ENCODE measurements at places on chromosomes 3 and 15.

DNA sequence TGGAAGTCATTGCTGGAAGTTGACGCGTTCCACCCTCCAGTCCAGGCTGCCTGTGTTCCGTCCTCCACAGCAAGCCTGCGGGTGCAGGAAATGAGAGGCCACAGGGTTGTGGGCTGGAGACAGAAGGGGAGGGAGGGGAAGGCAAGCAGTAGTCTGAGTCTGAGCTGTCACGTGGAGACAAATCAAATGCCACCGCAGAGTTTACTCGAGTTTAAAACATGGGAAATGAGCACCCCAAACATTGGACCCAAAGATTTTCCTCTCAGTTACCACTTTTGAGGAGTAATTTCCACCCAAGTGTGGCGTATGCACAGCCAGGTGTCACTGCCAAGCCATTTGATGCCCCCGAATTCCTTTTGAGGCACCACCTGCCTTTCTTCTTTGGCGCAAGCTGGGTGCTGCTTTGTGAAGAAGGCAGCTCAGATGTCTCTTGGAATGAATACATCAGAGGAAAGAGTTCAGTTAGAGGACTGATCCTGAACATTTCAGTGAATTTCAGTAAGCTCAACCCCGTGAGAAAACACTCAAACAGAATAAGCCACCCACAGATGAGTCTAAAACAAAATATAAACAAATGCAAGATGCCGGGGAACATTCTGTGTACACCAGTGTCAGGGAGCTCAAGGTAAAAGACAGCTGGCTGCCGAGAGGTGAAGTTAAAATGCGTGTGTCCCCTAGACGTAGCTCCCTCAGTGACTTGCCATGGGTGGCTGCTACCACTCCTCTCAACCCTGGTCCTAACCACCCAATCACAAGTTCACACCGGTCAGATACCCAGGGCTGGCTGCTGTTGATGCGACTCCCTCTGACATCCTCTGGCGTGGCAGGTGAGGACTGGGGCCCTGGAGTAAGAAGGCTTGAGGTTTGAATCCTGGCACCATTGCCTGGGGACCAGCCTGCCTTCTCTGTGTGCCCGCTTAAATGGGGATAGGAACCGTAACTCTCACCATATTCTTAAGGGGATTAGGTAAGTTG is 203.8 kb downstream of the UACA start:
- peak; percentile 64 for DNase-seq

- no peak for DNase-seq
Measured at GRCh38 chr3:57006949-57007419, 53.5 kb upstream of the SPATA12 start.

GRCh38 chr3:171718493-171719185 is 91.6 kb downstream of the PLD1 start:
- DNase-seq = no peak

DNA sequence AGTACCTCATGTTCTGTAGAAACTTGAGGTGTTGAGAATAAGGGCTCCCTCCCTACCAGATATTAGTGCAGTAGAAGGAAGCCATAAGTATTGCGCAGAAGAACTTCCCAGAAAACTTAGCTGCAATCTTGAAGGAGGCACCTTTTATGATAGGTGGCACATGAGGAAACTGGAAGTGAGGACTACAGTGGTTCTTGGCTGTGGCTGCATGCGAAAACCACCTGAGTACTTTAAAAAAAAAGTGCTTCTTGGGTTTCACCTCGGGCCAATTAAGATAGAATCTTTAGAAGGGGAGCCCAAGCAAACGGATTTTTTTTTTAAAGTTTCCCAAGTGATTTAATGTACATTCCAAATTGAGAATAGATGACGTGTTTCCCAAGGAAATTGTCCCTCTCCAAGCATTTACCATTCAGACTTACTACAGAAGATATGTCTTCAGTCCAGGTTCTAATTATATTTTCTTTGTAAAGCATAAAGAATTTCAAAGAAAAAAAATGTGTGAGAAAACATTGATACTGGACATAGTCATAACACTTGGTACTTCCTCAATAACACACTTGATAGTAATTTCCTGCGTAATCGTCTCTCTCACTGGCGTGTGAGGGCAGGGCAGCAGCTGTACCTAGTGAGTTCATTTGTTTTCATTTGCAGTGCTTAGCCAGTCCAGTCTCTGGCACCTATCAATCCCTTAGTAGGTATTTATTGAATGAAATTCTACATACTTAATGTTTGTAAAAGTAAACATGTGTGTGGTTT is 12.3 kb upstream of the NR1I2 start:
- no peak for DNase-seq

- no peak for DNase-seq
Measured at GRCh38 chr3:17592956-17593355, 149.5 kb downstream of the TBC1D5 start.

- no peak for DNase-seq
Measured at GRCh38 chr15:92151168-92151567, 242.5 kb upstream of the ST8SIA2 start.

DNA sequence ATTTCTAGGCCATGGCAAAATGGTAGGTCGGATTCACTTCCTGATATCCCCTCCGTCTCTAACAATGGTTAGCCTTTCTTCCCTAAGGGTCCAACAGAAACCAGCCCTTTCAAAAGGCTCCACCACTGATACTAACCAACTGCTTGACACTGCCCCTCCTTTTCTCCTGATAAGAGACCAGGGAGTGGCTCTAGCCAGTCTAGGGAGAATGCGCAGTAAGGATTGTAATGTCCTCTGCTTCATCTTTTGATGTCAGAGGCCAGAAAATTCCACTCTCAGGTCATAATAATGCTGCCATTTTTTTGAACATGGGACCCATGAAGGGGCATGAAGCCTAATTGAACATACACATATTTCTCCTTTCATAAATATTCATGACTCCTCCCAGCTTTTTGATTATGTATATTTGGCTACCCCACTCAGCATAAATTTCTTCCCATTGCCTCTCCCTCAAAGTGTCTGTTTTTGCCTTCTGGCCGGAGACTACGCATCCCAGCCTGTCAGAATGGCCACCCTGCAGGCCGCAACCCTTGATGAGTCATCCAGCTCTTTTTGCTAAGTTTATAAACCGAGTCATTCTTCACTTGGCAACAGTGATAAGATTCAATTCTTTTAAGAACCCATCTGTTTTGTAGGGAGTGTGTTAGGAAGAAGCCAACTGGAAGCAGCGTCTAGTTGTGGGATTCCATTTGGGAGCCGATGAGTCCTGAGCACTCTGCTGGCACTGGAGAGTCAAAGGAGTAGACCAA is 189.0 kb upstream of the MCTP2 start:
- no peak for DNase-seq

GRCh38 chr3:181555681-181556080 is 156.0 kb upstream of the SOX2 start:
- no peak for DNase-seq

- no peak for DNase-seq
Measured at GRCh38 chr15:60682615-60683014, 203.7 kb upstream of the ICE2 start.

DNA sequence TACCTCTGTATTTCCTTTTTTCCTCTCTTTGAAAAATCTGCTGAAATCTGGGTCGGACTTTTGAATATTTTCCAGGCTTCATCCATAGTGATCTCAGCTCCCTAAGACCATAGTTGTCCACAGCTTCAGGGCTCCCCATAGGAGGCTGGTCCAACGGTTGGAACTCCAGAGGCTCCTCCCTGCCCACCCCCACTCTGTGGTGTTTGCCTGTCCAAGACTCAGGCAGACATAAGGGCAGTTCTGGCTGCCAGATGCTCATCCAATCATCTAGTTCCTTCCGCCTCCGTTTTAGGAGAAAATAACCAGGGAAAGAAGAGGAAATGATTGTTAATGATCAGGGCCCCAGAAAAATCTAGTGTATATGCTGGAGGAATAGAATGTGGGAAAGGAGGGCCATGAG is 27.9 kb upstream of the PRTG start:
- DNase-seq = no peak

- DNase-seq = no peak
Measured at GRCh38 chr15:76460871-76461270, 124.3 kb downstream of the ISL2 start.

GRCh38 chr15:83012076-83012426 is 612 bp upstream of the C15orf40 start:
- no peak for DNase-seq

GRCh38 chr15:35669021-35669420 is 123.1 kb upstream of the DPH6 start:
- no peak for DNase-seq

DNA sequence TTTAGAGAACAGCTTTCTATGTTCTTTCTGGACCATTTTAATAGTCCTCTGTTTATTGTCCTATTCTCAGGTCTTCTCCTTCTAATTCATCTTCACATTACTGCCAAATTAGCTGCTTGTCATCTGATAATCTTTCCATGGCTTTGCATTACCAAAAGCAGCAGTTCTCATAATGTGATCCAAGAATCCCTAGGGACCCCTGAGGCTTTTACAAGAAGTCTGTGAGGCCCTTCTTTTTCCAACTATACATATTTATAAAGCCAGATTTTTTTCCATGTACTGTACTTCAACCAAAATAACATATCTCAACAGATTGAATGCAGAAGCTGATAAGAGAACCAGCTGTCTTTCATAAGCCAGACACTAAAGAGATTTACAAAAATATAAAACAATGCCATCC is 162.5 kb upstream of the BFSP2 start:
- DNase-seq = no peak

GRCh38 chr15:32781781-32782180 is 64.0 kb downstream of the GREM1 start:
- no peak for DNase-seq

DNA sequence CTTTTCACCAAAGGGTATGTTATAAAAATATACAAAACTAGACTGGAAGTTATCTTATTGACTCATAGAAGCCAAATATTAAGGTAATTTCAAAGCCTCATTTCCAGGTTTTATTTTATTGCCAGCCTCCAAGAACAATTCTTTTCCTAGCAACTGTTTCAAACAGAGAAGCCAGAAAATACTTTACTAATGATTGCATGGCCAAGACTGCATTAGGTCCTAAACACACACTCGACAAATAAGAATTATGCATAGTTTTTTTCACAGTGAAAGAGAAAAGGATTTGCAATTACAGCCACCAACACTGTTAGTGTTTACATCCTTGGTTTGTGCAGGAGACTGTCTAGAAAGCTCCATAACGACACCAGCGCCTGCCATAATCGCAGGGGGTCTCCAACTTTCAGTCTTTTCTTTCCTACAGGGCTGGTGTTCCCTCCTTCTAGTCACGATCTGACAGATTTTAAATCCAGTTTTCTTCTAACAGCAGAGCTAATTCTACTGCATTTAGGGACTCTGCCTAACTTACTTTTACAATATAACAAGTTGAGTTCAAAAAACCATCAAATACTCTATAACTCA is 58.1 kb downstream of the CLASP2 start:
- DNase-seq = no peak

DNA sequence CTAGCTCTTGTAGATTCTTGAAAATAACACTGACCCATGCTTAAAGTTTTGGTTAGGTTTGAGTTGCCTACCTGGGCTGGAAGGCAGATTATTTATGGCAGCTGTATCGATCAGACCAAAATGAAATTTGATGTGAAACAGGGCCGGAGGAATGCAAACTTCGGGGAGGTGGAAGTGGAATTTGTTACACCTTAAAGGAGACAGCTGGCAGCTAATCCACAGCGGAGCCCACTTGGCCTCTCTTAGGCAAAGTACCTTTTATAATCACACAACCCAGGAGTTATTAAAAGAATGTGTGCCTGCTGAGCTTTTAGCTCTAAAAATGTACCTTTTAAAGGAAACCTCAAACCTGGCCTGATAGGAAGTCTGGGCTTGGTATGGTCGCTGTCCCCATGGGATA is 250.9 kb upstream of the TPM1 start:
- DNase-seq = no peak

DNA sequence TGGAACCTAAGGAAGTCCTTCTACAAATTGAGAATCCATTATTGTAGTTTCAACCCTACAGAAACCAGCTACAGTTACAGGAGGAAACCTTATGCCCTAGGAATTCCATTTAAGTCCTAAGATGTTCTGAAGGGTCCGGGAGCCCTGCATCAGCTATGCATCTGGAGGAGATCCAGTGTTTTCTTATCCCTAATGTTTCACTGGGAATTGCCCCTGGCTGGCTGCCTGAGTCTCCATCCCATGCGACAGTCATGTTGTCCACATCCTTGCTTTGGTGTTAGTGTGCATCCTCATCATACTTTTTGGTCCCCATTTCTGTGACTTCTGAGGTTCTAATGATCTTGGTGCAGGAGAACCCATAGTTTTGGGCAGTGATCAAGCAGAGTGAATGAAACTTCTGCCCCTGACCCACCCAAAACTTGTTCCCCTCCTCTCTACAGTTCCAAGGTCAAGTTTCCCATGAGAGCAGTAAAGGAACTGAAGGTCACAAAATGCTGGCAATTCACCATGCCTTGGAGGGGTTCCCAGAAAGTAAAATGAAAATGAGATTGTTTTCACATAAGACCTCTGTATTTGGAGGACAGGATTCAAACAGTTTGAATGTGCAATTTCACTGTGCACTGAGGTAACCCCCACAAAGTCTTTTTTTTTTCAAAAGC is 121.9 kb upstream of the PHLDB2 start:
- no peak for DNase-seq

GRCh38 chr3:185927501-185928200 is 10.2 kb downstream of the TRA2B start:
- DNase-seq = no peak

DNA sequence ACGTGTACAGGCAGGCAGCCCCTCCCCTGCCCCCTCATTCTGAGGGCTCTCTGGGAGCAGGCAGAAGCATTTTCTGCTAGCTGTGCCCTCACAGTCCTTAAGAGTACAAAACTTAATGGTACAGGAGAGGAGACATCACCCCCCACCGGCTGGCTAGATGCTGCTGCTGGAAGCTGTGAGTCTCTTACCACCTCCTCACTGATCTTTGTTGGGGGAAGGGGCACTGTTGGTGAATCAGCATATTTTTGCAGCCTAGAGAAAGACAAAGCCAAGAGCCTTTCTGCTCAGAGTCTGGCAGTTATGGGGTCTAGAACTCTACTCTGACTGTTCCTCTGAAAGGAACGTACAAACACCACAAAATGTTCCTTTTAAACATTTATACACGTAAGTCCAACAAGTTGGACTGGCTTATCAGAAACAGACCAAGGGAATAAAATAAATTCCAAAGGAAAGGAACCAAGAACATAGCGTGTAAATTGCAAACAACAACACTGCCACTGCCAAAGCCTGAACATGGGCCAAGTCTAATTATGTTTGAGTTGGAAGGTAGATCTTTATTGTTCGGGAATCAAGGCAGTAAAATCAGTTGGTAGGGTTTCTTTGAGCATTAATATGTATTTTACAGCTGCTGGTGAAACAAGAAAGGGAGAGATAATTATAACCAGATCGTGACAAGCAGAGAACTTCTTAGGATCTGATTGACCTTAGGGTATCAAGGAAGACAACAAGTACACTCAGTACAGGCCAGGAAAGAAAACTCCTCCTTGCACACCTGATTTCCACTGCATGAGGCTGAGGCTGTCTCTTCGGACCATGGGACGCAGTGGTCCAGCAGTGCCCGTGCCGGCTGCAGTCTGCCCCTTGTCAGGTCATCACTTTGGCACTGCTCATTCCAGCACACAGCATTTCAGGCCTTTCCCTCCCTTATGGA is 27.4 kb downstream of the CLK3 start:
- DNase-seq = no peak

- peak; percentile 65 for DNase-seq
Measured at GRCh38 chr3:37974121-37975083, 16.2 kb upstream of the VILL start.

All from activated CD4-positive, alpha-beta T cell treated with anti-CD3 and anti-CD28 coated beads, Interleukin-2, amount 50 U/mL, for 1 hour (primary cell).